ENCODE measurements at places on chromosomes 6 and 20.

DNA sequence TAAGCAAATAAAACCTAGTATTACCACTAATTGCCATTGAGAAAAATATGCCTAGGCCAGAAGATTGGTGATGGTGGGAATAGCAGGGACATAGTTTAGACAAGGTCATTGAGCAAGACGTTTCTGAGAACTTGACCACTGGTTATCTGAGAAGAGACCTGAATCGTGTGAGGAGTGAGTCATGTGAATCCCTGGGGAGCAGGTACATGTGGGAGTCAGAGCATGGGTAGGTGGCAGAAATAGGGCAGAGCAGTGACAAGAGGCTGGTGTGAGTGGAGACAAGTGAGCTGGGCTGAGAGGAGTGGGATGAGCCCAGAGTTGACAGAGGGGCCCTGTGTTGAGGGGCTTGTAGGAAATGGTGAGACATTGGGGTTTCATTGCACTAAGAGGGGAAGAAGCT is 16.4 kb downstream of the MICA start:
- no peak for DNase-seq

- DNase-seq = no peak
Measured at GRCh38 chr6:132053511-132053910, 102.3 kb upstream of the CCN2 start.

GRCh38 chr20:21643417-21643816 is 62.0 kb upstream of the PAX1 start:
- DNase-seq = no peak

DNA sequence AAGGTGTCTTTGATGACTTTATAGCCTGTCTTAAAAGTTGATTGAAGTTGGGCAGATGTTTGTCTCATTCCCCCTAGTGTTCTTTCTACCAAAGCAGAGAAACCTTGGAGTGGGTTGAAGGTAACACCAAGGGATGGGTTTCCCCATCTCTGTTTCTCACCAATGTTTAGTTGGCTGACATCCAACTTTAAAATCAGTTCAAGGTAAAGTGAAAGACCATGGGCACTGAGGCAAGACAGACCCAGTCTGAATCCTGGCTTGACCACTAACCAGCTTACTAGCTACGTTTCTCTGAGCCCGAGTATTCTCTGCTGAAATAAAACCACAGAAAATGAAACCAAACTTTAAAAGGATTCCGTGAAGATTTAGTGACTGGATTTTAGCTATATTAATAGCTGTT is 258.9 kb downstream of the KIF16B start:
- DNase-seq = no peak

GRCh38 chr6:56345376-56345995 is 98.1 kb upstream of the COL21A1 start:
- DNase-seq = no peak

GRCh38 chr6:67956352-67956751 is 678.7 kb upstream of the ADGRB3 start:
- no peak for DNase-seq

DNA sequence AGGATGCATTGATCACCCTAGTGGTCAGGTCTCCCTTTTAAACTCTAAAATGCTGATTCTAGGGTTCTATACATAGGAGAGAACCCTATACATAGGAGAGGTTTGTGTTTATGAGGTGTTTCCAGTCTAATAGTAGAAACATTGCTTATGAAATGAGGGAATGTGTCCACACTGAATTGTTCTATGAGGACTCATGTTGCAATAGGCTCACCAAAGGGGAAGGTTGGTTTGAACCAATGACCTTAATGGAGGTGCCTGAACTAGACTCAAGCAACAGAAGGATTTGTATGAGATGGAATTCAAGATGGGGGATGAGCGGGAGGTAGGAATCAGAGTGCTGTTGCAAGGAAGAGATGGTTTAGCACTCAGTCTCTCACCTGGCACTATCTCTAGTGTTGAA is 33.5 kb upstream of the UBR2 start:
- no peak for DNase-seq

DNA sequence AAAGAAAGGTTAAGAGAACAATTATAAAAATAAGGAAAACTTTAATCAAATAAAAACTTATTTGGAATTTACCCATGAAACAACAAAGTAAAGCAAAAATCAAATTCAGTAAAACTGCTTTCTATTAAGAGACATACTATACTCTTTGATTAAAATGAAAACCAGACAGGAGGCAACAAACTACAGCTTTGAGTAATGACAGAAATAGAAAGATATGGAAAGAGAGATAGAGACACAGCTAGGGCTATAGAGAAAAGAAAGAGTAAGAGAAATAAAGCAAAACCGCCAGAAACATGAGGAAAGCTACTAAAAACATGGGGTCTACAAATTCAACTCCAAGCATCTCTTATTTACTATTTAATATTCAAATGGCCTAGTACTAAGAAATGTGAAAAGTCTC is 67.6 kb downstream of the PHIP start:
- no peak for DNase-seq

GRCh38 chr6:114712129-114712662 is 369.4 kb upstream of the HS3ST5 start:
- no peak for DNase-seq

DNA sequence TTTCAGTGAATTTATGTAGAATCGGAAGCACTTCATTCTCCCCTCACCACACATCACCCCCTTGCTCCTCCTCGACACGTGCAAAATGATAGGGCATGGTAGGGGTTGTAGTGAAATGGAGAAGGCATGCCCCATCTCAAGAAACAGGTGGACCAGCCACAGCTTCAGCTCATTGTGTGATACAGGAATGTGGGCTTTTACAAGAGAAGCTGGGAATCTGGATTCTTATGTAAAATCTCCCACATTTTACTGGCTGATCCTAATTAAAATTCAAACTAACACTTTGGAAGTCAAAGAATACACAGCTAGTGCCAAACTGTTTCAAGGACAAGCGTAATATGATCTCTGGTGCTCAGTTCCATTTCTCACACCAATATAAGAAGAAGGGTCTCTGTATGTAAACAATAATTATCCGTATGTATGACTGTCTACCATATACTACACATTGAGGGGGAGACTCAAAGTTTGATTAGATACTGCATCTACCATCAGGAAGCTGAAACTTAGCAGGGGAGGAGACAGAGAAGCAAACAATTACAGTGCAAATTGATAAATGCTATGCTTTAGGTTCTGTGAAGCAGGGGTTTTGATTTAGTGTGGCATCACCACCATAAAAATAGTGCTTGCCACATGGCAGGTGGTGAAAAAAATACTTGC is 24.3 kb upstream of the KIAA0408 start:
- no peak for DNase-seq

- no peak for DNase-seq
Measured at GRCh38 chr6:161727083-161727833, 453.4 kb upstream of the AGPAT4 start.

DNA sequence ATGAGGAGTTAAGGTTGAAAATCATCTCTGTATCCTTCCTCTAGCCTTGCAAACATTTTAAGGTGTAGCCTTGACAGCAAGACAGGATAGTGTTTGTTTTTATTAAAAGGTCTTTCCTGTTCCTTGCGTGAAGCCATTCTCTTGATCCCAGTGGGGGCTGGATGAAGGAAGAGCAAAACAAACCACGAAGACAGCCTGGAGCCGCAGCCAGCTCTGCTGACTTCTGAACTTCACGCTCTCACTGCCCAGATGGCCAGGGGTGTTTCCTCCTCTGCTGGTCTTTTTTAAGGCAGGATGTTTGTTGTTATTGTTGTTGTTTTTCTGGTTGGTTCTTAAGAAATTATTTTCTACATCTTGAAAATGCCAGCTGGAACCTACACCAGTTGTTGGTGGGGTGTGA is 156.4 kb downstream of the MTHFD1L start:
- no peak for DNase-seq

- no peak for DNase-seq
Measured at GRCh38 chr20:32466739-32467505, 108.8 kb downstream of the ASXL1 start.

DNA sequence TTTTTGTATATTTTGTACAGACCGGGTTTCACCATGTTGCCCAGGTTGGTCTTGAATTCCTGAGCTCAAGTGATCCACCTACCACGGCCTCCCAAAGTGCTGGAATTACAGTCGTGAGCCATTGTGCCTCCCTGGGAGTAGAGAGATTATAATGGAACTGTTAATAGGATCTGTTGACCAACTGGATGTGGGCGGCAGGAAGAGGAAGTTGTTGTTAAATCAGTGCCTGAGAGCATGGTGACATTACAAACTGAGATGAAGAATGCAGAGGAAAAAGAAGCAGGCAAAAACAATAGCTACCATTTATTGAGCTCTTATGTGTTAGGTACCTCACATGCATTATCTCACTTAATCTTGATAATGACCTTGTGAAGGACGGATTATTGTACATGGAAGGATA is 9.2 kb upstream of the L3MBTL3 start:
- no peak for DNase-seq

DNA sequence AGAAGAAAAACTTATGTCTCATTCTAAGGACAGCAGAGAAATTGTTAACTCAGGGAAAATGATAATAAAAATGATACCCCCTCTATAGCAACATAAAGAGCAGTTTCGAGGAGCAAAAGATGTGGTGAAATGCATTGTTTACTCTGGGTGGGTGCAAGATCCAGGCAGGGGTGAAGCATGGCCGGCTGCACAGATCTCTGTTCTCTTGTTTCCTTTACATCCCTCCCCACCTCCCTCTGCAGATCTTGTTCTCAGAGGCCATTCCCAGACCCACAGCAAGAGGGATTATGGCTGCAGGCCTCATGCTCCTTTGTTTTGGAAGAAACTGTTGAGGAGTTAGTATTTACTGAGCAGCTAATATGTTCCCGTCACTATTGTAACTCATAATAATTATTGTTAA is 1.8 kb downstream of the BTN3A1 start:
- DNase-seq = no peak

GRCh38 chr6:35093118-35093445 is 48.1 kb downstream of the TCP11 start:
- DNase-seq = no peak

GRCh38 chr20:48659858-48660257 is 167.9 kb downstream of the PREX1 start:
- no peak for DNase-seq

DNA sequence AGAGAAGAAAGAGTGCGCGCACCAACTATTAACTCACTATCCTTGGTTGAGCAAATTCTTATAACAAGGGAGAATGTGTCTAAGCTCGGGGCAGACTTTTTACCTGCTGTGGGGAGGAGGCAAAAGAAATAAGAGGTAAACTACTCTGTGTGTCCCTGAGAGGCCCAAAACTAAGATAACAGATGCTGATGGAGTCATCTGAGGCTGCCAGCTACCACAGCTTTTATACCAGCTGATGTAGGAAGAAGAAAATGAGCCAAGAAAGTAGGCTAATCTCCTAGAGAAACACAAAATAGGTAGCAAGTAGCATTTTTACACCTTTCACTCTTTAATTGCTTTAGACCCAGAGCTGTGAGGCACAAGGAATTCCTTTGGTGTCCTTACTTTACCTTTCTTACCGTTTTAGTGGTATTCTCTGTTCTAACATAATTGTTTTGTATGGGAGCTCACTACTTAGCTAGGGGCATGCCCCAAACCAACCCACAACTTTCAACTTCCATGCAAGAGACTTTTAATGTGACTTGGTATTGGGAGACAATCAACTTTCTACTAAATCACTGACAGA is 27.8 kb upstream of the PIM1 start:
- DNase-seq = no peak

GRCh38 chr6:165726965-165727381 is 63.9 kb upstream of the PDE10A start:
- no peak for DNase-seq

GRCh38 chr6:158536891-158537798 is 22.7 kb upstream of the TMEM181 start:
- no peak for DNase-seq

DNA sequence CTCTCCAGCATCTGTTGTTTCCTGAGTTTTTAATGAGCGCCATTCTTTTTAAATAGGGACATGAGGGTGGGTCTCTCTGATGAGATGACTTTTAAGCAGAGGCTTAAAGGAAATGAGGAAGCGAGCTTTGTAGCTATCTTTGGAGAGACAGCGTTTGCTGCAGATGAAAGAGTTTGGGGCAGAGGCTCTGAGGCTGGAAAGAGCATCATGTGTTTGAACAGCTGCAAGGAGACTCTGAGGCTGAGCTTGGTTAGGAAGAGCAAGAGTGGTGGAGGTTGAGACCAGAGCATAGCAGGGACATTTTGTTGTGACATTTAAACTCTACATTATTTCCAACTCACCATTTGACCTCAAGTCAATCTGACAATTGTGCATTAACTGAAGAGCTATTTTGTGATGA is 38.3 kb upstream of the TMX4 start:
- no peak for DNase-seq

DNA sequence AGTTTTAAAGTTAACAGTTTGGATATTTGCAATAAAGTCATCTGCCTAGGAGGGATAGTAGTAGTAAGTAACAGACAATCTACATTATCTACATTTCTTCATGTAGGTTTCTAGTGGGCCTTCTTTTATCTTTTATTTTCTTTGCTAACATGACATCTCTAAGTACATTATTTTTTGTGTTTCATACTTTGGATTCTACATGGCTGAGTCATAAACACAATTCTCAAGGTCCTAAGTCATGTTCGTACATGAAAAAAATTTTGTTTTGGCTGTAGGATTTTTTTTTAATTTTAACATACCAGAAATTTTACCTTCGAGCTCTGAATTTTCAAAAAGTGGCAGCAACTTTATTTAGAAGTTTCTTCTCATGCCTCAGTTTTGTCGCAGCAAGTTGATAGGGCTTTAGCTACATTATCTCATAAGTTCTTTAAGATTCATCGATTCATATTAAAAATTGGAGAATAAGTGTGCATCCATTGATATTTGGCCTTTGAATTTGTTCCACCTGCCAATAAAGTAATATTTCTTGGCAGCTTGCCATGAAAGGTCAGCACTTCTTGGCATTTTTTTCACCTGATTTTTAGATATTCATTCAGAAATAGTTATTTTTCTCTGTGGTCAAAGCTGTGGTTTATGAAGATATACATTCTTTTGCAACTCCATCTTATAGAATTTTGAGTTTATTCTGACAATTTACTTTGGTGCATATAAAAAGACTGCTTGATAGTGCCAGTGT is 146.2 kb downstream of the GRIK2 start:
- DNase-seq = no peak

DNA sequence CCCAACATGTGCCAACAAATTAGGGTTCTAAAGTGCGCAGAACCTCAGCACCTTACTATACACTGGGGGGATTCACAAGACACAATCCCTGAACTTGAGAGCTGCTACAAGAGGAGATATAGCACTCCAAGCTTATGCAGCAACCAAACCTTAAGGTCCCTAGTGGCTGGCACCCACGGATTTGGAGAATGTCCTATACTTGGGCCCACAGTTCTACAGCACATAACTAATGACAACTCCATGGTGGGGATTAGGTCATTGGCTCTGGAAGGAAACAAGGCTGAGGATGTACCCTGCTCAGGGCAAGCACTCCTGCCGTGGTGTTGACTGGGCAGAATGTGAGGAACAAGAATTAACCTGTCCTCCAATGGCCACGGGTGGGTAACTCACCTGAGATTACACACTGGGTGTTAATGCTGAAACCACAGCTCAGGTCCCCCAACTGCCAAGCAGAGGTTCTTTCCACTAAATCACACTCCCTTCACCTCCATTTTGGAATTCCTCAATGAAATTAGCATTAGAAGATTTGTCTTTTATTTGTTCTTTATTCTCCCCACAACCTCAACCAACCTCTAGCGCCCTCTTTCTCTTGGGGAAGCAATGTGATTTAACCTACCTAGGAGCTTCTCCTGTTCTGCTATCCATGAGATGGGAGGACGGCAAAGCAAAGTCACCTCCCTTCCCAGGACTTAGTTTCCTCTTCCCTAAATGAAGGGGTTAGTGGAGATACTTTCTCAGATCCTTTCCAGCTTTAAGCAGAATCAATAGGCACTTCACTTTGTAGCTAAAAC is 32.0 kb downstream of the TRERF1 start:
- DNase-seq = no peak

- DNase-seq = no peak
Measured at GRCh38 chr20:18685406-18685805, 97.6 kb downstream of the DTD1 start.

Data from anterior cingulate cortex (tissue), 58 donors.